Stimulated activated CD4-positive, alpha-beta T cell treated with anti-CD3 and anti-CD28 coated beads, Interleukin-4, amount 100 ng/mL, for 4 hours (primary cell): ENCODE measurements at places on chromosomes 3 and 15.

DNA sequence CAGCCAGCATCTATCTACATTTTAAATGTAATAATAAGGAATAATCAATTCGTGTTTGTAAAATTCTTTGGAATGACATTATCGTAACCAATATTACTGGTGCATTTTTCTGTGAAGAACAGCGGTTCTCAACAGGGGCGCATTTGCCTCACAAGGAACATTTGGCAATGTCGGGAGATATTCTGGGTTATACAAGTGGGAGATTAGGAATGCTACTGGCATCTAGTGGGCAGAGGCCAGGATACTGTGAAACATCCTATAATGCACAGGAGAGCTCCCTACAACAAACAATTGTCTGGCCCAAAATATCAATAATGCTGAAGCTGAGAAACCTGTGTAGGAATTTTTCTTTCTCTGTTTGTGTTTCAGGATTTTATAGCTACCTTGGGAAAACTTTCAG lies 25.0 kb downstream of the ACP3 start:
- DNase-seq = no peak

DNA sequence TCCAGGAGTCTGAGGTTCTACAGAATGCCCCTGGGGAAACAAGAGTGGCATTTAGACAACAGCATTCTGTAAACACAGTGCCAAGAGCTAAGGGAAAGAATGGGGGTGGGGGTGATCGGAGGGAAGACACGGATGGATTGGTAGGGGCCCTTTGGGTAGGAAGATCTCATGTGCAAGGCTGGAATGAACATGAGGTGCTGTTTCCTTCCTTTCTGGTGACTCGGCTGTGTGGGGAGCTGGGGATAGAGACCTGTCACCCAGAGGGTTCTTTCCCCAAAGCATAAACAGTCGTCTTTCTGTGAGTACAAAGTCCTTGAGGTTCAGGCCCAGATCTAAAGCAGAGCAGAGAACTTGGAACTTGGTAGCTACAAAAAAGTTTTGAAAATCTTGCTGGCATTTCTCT lies 11.7 kb downstream of the TPM1 start:
- no peak for DNase-seq

- DNase-seq = no peak
Measured at GRCh38 chr3:53555068-53555588, 60.7 kb downstream of the CACNA1D start.

GRCh38 chr3:9362731-9363530 lies at the start of gene THUMPD3:
TSS of gene THUMPD3 (plus strand) at chr3:9363054. CDS start at chr3:9365069, 2,015 bp downstream.
- DNase-seq = peak; percentile 91

- DNase-seq = no peak
Measured at GRCh38 chr3:196788528-196788927, 48.9 kb downstream of the PAK2 start.

DNA sequence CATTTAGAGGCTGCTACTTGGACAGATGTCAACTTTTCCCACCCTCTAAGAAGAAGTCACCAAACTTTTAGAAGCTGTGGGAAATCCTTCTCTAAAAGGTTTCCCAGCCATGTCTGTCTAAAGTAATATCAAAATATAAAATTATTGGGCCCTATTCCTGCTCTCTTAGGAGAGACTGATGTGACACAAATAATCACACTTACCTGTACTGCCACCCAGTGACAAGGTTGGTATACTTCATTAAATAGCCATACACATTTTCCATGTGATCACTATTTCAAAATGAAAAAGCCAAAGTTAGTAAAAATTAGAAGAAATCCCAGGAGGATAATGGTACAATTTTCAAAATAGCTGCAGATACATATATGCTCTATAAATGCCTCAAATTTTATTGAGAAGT lies 12.6 kb downstream of the OSBPL11 start:
- no peak for DNase-seq

GRCh38 chr3:143814443-143814889 lies 33.8 kb downstream of the SLC9A9 start:
- DNase-seq = no peak

- no peak for DNase-seq
Measured at GRCh38 chr15:45540531-45540930, 18.0 kb upstream of the SLC30A4 start.

DNA sequence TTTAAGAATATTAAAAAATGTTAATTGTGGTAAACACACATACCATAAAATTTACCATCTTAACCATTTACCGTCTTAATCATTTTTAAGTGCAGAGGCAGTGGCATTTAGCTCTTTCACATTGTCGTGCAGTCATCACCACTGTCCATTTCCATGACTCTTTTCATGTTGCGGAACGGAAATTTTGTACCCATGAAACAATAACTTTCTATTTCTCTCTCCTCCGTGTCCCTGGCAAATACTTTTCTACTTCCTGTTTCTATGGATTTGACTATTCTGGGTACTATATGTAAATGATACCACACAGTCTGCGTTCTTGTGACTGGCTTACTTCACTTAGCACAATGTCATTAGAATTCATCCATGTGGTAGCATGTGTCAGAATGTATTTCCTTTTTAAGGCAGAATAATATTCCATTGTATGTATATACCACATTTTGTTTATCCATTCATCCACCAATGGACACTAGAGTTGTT lies 27.9 kb downstream of the AKAP13 start:
- no peak for DNase-seq
